ENCODE measurements at places on chromosomes 2 and 18. TPM values are rescaled to one million over a fixed set of nuclear protein-coding genes. Genes with fewer than 3 reads are reported as not detected.

DNA sequence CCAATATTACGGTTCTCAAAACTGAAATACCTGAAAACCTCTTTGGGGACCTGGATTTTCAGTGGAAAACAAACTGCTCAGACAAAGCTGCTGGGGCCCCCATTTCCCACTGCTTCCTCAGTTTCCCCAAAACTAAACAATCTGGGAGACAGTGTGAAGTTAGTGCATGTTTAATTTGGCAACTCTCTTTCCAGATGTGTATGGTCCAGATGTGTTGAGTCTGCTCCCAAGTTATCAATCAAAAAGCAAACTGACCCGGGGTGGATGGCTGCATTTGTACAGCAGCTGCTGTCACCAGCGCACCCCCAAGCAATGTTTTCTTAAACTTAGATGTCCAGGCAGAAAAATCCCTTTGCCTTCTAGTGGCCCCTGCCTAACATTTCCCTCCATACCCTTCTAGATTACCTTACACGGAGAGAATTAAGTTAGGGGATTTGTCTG lies 136.9 kb downstream of the COPS8 start:
- DNase-seq = no peak

- DNase-seq = peak; percentile 26
Observed at GRCh38 chr2:121689356-121689755, 40.1 kb upstream of the CLASP1 start.

GRCh38 chr2:28583899-28584553 lies 88.2 kb downstream of the PLB1 start:
- peak; percentile 86 for DNase-seq

The MOGAT1 gene
- total RNA-seq = not detected

DNA sequence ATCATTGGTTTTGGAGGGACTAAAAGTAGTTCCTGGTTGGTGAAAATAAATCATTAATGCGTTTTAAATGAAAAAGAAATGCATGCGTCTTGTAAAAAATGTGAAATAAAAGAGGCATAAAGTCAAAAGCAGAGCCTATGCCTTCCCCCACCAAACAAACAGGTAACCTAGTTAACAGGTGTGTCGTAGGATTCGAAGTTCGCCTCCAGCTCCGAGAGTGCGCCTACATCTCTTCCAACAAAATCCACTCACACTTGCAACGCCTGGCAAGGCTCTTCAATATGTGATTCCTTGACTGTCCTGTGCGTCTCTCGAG lies 677 bp upstream of the SMAD4 start:
- DNase-seq = no peak

GRCh38 chr18:77784759-77785379 lies 535.2 kb downstream of the GALR1 start:
- no peak for DNase-seq

GRCh38 chr2:221554769-221555493 lies 17.2 kb downstream of the EPHA4 start:
- no peak for DNase-seq

DNA sequence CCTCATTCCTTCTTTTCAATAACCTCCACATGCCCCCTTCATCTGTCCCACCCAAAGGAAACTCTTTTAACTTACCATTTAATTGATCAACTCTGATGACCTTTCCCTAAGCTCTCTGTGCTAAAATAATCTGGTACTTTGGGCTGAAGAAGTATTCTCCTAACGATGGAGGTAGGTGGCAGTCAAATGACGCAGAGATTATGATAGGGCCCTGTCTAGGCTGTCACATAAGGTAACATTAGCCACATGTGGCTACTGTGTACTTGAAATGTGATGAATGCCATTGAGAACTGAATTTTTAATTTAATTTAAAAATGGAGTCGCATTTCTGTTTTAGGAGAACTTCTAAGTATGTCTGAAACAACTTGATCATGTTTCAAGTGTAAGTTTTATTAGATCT lies 140.5 kb upstream of the TNP1 start:
- no peak for DNase-seq

- DNase-seq = no peak
Observed at GRCh38 chr18:57943723-57944122, 100.3 kb upstream of the NEDD4L start.

The DPP4 gene
- total RNA-seq = 6.0 TPM

DNA sequence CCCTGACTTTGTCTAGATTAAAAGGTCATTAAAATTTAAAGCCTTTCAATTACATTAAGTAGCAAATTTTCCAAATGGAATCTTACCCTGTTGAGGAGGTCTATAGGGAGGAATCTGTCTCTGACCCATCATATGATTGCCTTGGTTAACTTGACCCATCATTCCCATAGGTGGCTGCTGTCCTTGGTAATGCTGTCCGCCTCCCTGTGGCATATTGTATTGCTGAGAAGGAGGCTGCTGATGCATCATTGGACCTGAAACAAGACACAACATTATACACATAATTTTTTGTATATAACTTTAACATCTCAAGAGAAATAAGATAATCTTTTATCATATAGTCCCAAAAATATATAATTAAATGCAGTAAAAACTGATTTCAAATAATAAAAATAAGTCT lies 51.2 kb downstream of the SS18 start:
- DNase-seq = no peak

GRCh38 chr2:104733226-104733943 lies 120.5 kb upstream of the POU3F3 start:
- no peak for DNase-seq

The CRYBA2 gene
- total RNA-seq = not detected

DNA sequence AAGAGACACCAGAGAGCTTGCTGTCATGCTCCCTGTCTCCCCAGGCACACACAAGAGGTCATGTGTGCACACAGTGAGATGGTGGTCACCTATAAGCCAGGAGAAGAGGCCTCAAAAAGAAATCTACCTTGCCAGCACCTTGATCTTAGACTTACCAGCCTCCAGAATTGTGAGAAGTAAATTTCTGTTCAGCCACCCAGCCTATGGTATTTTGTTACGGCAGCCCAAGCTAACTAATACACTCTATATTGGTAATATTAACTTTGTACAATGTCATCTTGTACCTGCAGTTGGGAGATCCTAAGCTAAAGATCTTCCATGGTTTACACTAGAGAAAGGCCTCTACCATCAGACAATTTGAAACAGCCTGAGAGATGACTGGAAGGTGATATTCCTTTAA lies 21.2 kb downstream of the RTN4 start:
- DNase-seq = no peak

The BOLL gene
- total RNA-seq = not detected

The IL1R1 gene
- total RNA-seq = 17.3 TPM

- DNase-seq = no peak
Observed at GRCh38 chr2:68709421-68709911, 25.1 kb upstream of the ARHGAP25 start.

DNA sequence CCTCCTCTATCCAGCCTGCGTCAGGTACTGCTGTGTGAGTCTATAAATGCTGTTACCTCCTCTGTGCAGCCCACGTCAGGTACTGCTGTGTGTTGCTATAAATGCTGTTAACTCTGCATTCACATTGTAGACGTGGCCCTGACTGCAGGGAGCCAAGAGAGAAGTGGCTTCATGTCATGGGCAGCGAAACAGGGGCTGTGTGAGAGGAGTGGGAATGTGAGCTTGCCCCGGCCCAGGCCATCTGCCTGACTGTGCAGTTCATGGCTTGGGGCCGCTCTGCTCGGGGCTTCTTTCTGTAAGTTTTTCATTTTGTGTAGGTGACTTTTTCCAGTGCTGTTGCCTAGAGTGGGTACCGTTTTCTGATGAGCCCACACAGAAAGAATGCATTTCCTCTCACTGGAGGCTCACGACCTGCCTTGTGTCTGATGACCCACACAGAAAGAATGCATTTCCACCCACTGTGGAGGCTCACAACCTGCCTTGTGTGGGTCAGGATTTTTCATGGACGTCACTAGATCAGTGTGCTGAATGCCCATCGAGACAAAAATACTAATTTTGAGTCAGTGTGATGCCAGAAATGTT lies 104.5 kb downstream of the SNTG2 start:
- no peak for DNase-seq

DNA sequence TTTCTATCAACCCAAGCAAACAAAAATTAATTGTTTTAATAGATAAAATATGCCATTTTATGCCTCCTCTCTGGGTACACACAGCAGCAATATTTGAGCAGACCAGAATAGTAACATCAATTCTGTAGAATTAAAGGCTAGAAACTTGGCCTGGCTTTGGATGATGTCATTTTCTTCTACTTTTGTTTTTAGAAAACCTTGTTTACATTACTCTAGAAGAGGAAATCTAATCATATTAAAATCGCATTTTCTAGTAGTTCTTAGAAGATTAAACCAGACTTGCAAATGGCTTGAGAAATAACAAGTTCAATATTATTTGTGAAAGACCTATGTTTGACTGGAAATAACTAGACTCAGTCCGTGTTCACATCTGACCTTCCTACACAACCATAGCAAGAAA lies 102.3 kb upstream of the RFX8 start:
- no peak for DNase-seq

The ALLC gene
- not detected for total RNA-seq

- no peak for DNase-seq
Observed at GRCh38 chr2:207409517-207409916, 120.2 kb upstream of the CREB1 start.

The KHK gene
- total RNA-seq = 2.1 TPM

The MRPL33 gene
- total RNA-seq = 75.8 TPM

DNA sequence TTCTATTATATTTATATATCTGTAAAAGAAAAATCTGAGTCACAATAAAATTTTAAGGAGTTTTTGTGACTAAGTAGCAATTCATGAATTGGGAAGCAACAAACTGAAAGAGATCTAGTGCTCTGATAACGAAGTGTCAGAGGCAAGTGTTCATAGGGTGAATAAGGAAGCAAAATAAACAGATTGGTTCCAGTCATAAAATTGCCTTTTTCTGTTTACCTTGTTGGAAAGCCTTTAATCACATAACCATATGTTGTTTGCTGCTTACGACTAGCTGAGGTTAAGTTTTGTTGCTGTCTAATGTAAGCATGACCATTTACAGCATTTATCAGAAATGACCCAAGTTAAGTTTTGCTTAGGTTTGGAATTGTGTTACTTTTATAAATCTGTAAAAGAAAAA lies 358.9 kb downstream of the ARL6IP6 start:
- DNase-seq = no peak

DNA sequence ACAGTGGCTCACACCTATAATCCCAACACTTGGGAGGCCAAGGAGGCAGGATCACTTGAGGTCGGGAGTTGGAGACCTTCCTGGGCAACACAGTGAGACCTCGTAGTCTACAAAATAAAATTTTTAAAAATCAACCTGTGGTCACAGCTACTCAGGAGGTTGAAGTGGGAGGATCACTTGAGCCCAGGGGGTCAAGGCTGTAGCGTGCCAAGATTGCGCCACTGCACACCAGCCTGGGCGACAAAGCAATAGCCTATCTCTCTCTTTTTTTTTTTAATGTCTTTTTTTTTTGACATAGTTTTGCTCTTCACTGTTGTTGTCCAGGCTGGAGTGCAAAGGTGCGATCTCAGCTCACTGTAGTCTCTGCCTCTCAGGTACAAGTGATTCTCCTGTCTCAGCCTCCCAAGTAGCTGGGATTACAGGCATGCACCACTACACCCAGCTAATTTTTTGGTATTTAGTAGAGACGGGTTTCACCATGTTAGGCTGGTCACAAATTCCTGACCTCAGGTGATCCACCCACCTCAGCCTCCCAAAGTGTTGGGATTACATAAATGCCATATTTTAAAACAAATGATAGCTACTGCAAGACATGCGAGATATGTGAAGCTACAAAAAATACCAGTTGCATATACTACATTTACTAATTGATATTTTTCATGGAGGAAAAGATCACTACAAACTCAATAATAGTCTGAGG lies 55.0 kb downstream of the CHN1 start:
- no peak for DNase-seq

The RGPD3 gene
- total RNA-seq = 0.20 TPM

GRCh38 chr2:239762106-239762505 lies 263.0 kb downstream of the NDUFA10 start:
- DNase-seq = no peak

- DNase-seq = no peak
Observed at GRCh38 chr2:34098256-34098655, 499.2 kb upstream of the FAM98A start.

The ANKAR gene
- total RNA-seq = 3.6 TPM

The PTPRN gene
- not detected for total RNA-seq

- DNase-seq = no peak
Observed at GRCh38 chr2:107936433-107937359, 49.6 kb upstream of the SLC5A7 start.

GRCh38 chr18:36321658-36322407 lies 24.3 kb downstream of the FHOD3 start:
- DNase-seq = no peak

- no peak for DNase-seq
Observed at GRCh38 chr2:47249157-47249900, 94.2 kb upstream of the STPG4 start.

GRCh38 chr18:4284528-4284927 lies 170.6 kb downstream of the DLGAP1 start:
- no peak for DNase-seq

The DCDC2C gene
- not detected for total RNA-seq
